ENCODE measurements at places on chromosomes 5 and 9. TPM values are rescaled to one million over a fixed set of nuclear protein-coding genes. Genes with fewer than 3 reads are reported as not detected.

Gene PCDHA9
- 0.02 TPM for polyA plus RNA-seq

Gene GDF9
- polyA plus RNA-seq, result 0.55 TPM

Gene SPATA6L
- polyA plus RNA-seq, result 1.4 TPM

Gene PGGT1B
- 5.9 TPM for polyA plus RNA-seq

Gene PTGER4
- 1.4 TPM for polyA plus RNA-seq

Gene RHOBTB3
- polyA plus RNA-seq, result 3.5 TPM

Gene GCNT1
- 1.6 TPM for polyA plus RNA-seq

Gene TSSK1B
- 0.20 TPM for polyA plus RNA-seq

Gene SLC27A6
- polyA plus RNA-seq, result 3.9 TPM

Gene GRIA1
- polyA plus RNA-seq, result not detected

Gene PCDHA6
- 0.02 TPM for polyA plus RNA-seq

Gene SPINK6
- polyA plus RNA-seq, result 0.59 TPM

Gene CCDC171
- polyA plus RNA-seq, result 1.2 TPM

Gene NR2F1
- polyA plus RNA-seq, result 9.5 TPM

Gene FYB1
- polyA plus RNA-seq, result 1.4 TPM

Gene SLC6A7
- polyA plus RNA-seq, result not detected

Gene MARCHF11
- polyA plus RNA-seq, result not detected

Gene MEGF10
- polyA plus RNA-seq, result 0.02 TPM

Gene KIF2A
- polyA plus RNA-seq, result 6.2 TPM

Gene LMX1B
- polyA plus RNA-seq, result 0.01 TPM

Gene SLC46A2
- 1.6 TPM for polyA plus RNA-seq

Gene CACNA1B
- under 0.01 TPM for polyA plus RNA-seq

Gene ARSI
- 1.6 TPM for polyA plus RNA-seq

Gene DBN1
- polyA plus RNA-seq, result 18.2 TPM
